ENCODE measurements at places on chromosomes 16 and 17. TPM values are rescaled to one million over a fixed set of nuclear protein-coding genes. Genes with fewer than 3 reads are reported as not detected.

Gene DLX3
- polyA plus RNA-seq: not detected

Gene KRTAP4-4
- not detected for polyA plus RNA-seq

Gene CHD9NB
- not detected for polyA plus RNA-seq

Gene BBS2
- polyA plus RNA-seq: 37.7 TPM

Gene DHX58
- 10.7 TPM for polyA plus RNA-seq
